ENCODE measurements at places on chromosomes 12 and 14.

GRCh38 chr12:121095544-121096198 lies 37.0 kb upstream of the P2RX7 start:
- no peak for DNase-seq

GRCh38 chr14:99685596-99685995 lies 1.5 kb downstream of the CYP46A1 start:
- no peak for DNase-seq

GRCh38 chr12:124142395-124143035 lies 152.4 kb upstream of the RFLNA start:
- no peak for DNase-seq

DNA sequence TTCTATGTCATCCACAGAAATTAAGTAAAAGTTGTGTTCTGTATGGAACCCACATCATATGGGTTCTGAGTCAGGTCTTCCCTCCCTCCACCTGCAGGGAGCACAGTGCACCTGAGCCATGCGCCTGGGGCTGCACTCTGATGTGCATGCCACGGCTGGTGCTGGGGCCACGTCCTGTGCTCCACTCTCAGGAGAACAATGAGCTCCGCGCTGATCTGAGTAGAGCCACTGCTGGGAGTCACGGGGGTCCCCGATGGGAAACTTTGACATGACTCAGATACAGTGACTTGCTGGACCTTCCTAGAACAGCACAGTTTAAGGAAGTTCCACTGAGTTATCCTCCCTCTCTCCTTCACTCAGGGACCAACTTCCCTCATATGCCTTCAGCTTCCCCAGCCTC lies 683.4 kb downstream of the TMEM121 start:
- DNase-seq: no peak

DNA sequence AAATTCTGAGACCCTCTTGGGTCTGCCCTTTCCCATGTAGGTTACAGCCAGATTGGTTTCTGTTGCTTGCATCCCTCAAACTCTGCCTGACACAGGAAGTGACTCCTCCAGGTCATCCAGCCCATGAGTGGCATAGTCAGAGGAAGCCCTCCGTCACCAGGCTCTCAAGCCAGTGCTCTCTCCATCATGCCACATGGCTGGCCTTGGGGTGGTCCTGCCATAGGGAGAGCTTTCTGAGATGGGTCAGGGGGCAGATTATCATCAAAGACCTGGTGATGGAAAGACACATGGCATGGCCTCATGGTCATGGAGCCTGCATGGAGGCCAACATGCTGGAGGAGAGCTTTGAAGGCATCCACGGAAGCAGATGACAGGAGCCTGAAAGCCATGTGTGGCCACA lies 15.4 kb upstream of the CLMN start:
- no peak for DNase-seq

- no peak for DNase-seq
Observed at GRCh38 chr12:94284046-94284445, 135.7 kb downstream of the PLXNC1 start.

DNA sequence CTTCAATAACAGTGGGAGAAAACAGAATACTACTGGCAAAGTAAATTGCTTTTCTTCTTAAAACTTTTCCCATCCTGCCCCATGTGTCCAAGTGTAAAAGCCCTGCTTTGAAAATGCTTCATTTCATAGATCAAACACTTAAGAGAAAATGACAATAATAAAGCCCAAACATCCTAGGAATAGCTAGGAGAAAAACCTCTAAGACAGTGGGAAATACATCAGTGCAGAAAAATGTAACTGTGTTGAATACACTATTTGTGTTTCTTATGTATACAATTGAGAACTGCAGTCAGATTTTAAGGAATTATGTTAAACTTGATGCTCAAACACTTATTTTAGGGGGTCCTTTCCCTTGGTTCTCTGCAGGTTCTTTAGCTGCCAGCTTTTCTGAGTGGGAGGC lies 181.1 kb downstream of the MSRB3 start:
- no peak for DNase-seq

DNA sequence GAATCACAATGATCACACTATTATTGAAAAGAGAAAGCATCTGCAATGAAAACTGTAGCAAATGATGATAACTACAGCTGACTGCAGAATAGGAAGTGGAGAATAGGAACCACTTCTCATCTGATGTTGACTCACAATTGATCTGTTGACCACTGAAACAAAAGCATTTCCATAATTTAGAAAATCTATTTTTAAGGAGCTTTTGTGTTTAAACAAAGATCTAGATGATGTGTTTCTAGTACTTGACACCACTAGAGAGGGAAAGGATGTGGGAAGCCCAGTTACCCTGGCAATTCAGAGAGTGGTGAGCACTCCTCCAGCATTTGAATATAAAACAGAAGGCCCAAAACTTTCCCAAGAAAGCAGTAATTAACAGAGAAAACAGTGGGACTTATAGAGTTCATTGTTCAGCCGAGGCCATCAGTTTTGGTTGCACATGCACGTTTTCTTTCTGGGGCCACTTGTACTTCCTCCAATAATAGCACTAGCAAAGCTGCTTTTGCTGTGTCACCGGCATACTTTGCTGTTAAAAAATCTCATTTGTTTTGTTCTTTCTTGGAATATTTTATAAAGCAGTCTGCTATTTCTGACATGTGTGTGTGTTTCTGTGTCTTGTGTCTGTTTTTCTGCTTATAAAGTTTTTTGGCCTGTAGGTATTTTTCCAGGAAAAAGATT lies 76.1 kb upstream of the HECTD1 start:
- DNase-seq: no peak

- peak; percentile 67 for DNase-seq
Observed at GRCh38 chr12:530308-530707, 70.6 kb downstream of the B4GALNT3 start.

DNA sequence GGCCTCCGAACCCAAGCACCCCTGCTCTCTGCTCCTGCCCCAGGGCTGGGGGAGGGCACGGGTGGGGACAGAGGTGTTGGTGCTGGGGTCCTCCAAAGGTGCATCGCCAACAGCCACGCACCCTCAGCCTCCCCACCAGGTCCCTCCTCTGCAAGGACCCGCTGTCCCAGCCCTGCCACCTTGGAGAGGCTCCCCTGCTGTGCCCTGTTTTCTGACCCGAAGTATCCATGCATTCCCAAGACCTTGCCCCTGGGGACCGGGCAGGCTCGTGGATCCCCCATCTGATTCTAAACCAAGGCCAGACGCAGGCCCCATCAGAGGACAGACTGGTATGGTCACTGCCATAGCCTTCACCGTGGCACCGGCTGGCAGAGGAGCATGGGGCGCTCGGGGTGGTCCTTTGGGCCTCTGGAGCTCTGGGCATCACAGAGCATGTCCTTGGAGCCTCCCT lies 22.7 kb upstream of the BEGAIN start:
- DNase-seq: no peak

- DNase-seq: no peak
Observed at GRCh38 chr14:54220071-54220703, 176.6 kb upstream of the CDKN3 start.

GRCh38 chr12:119725523-119725922 lies 57.6 kb downstream of the PRKAB1 start:
- DNase-seq: no peak

- DNase-seq: no peak
Observed at GRCh38 chr14:29814156-29815015, 113.3 kb downstream of the PRKD1 start.

GRCh38 chr12:53208435-53208834 lies 1.4 kb upstream of the ITGB7 start:
- DNase-seq: no peak

- no peak for DNase-seq
Observed at GRCh38 chr12:77847060-77847541, 16.4 kb downstream of the NAV3 start.

DNA sequence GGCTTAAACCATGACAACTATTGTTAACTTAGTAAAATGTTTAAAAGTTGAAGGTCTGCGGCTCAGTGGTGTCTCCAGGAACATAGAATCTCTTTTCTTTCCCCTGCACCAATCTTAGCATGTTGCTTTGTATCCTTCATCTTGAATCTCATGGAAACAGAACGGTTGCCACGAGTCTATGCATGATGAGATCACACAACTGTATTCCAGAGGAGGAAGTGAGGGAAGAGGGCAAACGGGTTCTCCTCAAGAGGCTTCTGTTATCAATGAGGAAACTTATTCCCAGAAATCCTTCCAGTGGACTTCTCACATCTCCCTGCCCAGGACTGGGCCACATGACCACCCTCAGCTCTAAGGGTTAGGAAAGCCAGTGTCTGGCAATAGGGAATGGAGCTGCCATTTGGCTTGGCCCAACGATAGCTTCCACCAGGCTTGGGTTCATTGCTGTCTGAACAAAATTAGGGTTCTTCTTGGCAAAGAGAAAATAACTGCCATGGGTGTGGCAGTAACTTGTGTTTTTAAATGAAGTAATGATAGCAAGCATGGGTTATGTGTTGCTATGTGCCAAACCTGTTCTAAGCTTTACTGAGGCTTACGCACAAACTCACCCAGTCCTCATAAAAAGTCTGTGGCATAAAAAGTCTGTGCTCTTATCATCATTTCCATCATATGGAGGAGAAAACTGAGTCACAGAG lies 17.4 kb downstream of the PLXNC1 start:
- DNase-seq: no peak

DNA sequence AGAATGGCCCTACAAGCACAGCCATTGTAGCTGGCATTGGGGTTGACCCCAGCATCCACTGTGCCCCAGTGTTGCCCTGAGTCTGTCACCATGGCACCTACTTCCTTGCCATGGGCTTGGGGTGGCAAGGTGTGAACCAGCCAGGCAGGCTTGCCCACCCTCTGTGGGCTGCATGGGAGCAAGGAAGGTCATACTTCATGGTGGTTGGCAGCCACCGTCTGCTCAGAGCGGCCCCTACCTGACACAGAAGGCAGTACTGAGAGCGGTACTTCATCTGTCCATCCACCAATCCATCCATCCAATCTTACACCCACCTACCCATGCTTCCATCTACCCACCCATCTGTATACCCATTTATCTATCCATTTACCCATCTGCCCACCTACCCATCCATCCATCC lies 160.1 kb downstream of the KIF26A start:
- DNase-seq: no peak

GRCh38 chr12:16833376-16834015 lies 227.5 kb upstream of the LMO3 start:
- no peak for DNase-seq

DNA sequence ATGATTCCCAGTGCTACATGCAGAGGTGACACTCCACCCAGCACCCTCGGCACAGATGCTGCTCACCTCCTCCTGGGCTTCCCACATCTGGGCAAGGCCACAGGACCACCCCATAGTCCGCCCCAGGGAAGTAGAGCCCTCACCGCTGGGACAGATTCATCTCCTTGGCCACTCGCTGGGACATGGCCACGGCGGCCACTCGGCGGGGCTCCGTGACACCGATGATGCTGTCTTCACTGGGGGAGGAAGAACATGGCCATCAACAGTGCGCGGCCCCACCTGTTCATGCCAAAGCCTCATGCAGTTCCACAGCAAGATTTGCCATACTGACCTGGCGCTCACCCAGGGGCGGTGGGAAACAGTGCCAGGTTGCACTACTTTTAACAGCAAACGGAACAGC lies 13.7 kb downstream of the DHX37 start:
- no peak for DNase-seq

DNA sequence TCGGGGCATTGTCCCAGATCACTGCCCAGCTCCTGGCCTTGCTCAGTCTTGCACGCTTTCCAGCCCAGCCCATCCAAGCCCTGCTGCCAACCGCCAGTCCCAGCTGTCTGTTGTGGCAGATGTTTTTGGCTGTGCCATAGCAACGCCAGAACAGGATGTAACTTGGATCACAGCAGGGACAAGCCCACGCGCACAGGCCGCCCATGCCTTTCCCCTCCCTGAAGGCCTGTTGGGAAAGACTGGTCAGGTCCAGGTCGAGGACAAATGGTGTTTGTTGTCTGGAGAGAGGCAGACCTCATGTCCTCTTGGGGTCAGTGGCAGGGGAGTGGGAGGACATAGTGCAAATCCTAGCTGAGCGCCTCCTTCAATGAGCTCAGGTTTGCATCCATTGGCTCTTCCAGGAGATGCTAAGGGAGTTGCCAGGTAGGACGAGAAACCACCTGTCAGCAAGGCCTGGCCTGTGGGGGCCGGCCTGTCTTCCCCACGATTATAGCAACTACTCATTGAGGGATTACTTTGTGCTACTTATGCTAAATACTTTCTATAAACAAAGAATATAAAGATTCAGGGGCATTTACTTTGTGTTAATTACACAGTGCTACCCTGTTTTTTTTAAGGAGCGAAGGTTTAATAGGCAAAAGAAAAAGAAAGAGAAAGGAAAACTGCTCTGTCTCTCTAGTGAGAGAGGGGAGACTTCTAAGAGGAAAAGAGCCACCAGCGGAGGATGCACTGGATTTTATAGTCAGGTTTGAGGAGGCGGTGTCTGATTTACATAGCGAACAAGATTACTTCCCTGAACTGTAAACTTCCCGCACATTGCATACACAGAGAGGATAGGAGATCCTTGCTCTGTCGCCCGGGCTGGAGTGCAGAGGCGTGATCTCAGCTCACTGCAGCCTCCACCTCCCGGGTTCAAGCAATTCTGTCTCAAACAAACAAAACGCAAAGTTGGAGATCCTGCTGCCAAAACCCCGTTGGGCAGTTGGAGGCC lies 42.8 kb upstream of the CORO1C start:
- peak; percentile 80 for DNase-seq

DNA sequence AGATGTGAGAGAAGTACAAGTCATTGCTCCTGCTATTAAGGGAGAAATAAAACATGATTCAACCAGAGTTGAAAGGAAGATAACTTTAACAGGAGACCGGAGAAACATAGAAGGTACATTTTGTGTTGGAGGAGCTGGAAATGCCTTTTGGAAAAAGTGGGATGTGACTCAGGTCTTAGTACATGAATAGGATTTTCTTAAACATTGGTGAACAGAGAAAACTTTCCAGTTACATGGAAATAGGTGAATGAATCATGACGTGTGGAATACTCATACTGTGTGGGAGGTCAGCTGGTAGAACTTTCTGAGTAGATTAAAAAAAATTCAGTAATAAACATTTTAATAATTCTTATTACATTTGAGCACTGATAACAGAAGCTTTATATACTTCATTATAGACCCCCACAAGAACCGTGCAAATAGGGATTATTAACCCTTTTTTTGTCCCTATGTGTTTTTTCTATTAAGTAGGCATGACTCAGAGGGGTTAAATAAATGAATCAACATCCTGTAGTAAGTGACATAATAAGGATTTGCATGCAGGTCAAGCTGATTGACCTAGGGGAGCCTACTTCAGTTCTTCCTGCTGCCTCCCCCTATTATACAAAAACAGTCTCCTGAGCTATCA lies 710.5 kb downstream of the NOVA1 start:
- DNase-seq: no peak

- no peak for DNase-seq
Observed at GRCh38 chr14:70784886-70785285, 24.4 kb downstream of the MAP3K9 start.

- no peak for DNase-seq
Observed at GRCh38 chr12:120767071-120768024, 41.7 kb downstream of the ACADS start.

- DNase-seq: no peak
Observed at GRCh38 chr12:47393403-47393790, 312.4 kb downstream of the RPAP3 start.

GRCh38 chr12:101698800-101699347 lies 1.4 kb downstream of the CHPT1 start:
- no peak for DNase-seq

GRCh38 chr12:70936203-70936813 lies 15.8 kb upstream of the PTPRR start:
- DNase-seq: no peak
